Right kidney (tissue), 9 donors: ENCODE measurements at places on chromosomes 1 and 21.

- no peak for DNase-seq
Observed at GRCh38 chr21:35303085-35303484, 254.0 kb upstream of the RUNX1 start.

DNA sequence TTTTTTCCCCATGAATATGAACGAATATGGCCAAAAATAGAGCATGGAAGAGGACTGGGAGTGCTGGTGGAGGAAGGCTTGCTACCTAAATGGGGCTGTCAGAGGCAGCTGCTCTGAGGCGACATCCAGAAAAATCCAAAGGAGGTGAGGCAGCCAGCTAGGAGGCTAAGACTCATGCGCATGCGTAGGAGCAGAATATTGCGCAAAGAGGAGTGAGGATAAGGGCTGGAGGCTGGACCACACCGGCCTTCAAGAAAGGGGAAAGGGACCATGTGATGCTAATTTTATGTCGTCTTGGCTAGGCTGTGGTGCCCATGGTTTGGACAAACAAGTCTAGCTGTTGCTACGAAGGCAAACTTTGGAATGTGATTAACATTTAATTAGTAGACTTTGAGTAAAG lies 30.5 kb downstream of the HEYL start:
- DNase-seq = no peak

DNA sequence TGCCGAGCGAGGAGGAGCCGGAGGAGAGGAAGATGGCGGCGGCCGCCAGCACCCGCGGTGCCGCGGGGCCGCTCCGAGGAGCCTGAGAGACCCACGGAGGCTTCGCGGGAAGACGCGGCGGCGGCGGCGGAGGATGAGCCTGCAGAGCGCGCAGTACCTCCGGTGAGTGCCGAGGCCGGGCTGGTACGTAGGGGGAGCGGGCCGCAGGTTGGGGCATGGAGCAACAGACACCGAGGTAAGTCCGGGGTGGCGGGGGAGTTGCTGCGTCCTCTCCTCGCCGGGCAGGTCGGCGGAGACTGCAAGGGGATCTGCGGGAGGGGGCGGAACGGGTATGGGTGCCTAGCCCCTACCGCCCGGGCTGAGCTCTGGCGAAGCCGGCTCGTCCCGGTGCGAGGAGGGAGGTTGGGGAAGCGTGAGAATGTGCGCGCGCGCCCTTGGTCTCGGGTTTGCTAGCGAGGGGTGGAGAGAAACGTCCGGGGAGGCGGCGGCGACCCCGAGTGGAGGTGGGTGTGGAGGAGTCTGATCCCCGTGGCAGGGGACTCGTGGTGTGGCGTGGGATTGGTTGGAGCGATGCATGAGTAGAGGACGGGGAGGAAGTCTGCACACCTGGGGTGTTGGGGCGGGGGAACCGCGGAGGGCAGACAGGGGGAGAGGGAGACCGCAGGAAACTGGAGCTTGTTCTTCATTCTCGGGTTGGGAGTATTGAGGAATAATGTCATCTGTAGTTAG lies at the start of gene SMG7:
Gene SMG7 (plus strand): TSS at position 12 of the 729 bp plus-strand sequence. CDS start 122 bp downstream, at position 134.
- DNase-seq = peak; percentile 88

- DNase-seq = no peak
Observed at GRCh38 chr1:238177960-238178645, 287.4 kb upstream of the ZP4 start.

GRCh38 chr1:147168626-147169058 lies 3.6 kb downstream of the PRKAB2 start:
- no peak for DNase-seq
